ENCODE measurements at places on chromosomes 5 and 9.

GRCh38 chr9:14251154-14252071 lies 62.5 kb downstream of the NFIB start:
- H3K27ac ChIP-seq, result no peak overlapping the region
- H3K27me3 ChIP-seq, result no peaks in the 10 kb centered on the region
- no peak overlapping the region for H3K4me3 ChIP-seq
- DNase-seq, result no peak
- peaks cover 3% of the 10 kb centered on the region for H3K4me1 ChIP-seq

DNA sequence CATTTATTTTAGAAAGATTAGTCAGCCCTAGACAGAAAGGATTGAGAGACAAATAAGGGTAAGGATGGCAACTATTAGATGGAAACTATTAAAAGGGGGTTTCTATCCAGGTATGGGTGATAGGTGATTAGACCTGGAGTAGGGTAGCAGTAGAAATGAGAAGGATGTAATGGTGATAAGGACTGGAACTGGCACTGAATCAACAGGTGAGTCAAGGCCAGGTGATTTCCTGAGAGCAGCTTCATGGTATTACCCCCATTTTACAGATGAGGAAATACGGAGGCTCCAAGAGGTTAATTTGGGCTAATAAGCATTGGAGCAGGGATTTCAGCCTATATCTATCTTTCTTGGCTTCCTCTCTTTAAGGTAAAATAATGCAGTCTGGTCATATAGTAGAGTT lies 55.7 kb downstream of the CAST start:
- no peaks in the 10 kb centered on the region for H3K4me1 ChIP-seq
- DNase-seq, result no peak
- no peak overlapping the region for H3K27ac ChIP-seq
- H3K4me3 ChIP-seq, result no peak overlapping the region
- no peaks in the 10 kb centered on the region for H3K36me3 ChIP-seq

GRCh38 chr9:22201256-22201655 lies 192.2 kb upstream of the CDKN2B start:
- no peak overlapping the region for H3K4me3 ChIP-seq
- H3K27ac ChIP-seq, result no peak overlapping the region
- no peaks in the 10 kb centered on the region for H3K27me3 ChIP-seq
- DNase-seq, result no peak
- peaks cover 4% of the 10 kb centered on the region for H3K36me3 ChIP-seq
- H3K4me1 ChIP-seq, result no peaks in the 10 kb centered on the region

- no peaks in the 10 kb centered on the region for H3K27me3 ChIP-seq
- H3K36me3 ChIP-seq, result no peaks in the 10 kb centered on the region
- DNase-seq, result no peak
These were observed 74.7 kb downstream of the WWC1 start for GRCh38 chr5:168366116-168366515.

DNA sequence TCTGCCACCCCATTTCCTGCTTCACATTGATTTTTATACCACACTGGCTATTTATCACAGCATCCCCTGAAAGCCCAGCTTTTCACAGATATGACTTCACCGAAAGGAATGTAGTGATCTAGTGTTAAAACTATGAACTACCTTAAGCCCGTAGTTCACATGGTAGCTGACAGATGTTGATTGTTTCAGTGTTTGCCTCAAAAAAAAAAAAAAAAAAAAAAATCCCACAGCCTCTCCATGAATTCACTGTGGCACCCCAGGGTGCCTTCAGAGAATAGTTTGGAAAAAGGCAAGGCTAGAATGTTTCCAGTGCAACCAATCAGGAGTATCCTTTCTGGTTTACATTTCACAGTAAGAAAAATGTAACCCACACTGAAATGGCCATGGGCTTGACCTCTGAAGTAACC lies 37.1 kb downstream of the GLIS3 start:
- 0 out of 2 replicates have a peak, but pooled peaks cover 2% of the 10 kb centered on the region for H3K27me3 ChIP-seq
- H3K36me3 ChIP-seq, result no peaks in the 10 kb centered on the region
- no peaks in the 10 kb centered on the region for H3K4me1 ChIP-seq
- no peak for DNase-seq
- H3K27ac ChIP-seq, result no peak overlapping the region

GRCh38 chr5:143693651-143694252 lies 118.2 kb upstream of the HMHB1 start:
- H3K4me3 ChIP-seq, result no peak overlapping the region
- H3K27me3 ChIP-seq, result no peaks in the 10 kb centered on the region
- no peak overlapping the region for H3K27ac ChIP-seq

All from H9 (cell line).